ENCODE measurements at places on chromosomes 4 and X.

DNA sequence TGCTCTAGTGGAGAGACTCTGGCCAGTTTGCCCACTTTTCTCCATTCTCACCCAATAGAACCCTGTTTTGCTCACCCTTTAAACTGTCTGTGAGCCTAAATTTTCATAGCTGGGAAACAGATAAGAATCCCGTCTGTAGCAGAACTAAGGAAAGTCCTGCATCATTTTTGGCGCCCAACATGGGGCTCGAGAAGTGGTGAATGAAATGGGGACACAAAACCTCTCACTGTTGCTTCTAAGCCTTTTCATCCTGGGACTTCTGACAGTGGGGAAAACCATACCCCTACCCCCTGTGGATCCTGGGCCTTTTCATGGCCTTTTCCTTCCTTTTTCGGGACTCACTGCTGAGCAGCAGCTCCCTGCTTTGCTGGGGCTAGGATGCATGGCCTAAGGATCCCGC is 189.9 kb downstream of the INPP4B start:
- no peak for DNase-seq

- no peak for DNase-seq
Observed at GRCh38 chr4:18291256-18291655, 269.7 kb upstream of the LCORL start.

GRCh38 chrX:153638041-153638371 is 9.0 kb upstream of the DUSP9 start:
- no peak for DNase-seq

- DNase-seq: no peak
Observed at GRCh38 chr4:48944252-48944651, 37.7 kb upstream of the OCIAD2 start.

DNA sequence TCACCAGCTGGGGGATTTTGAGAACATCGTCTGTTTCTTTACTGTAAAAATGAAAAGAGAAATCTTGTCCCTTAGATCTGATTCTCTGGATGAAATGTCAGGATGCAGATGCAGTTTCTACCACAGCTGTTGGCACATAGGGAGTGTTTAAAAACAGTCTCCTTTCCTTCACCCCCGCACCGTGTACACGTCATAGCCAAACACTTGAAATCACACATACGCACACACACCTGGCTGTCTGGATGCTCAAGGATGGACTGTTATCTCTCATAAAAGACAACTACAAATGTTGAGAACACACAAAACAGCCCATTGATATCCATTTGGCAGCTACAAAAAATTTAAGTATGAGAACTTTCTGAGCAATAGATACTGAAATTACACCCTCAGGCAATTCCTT is 275.8 kb upstream of the CLNK start:
- no peak for DNase-seq

DNA sequence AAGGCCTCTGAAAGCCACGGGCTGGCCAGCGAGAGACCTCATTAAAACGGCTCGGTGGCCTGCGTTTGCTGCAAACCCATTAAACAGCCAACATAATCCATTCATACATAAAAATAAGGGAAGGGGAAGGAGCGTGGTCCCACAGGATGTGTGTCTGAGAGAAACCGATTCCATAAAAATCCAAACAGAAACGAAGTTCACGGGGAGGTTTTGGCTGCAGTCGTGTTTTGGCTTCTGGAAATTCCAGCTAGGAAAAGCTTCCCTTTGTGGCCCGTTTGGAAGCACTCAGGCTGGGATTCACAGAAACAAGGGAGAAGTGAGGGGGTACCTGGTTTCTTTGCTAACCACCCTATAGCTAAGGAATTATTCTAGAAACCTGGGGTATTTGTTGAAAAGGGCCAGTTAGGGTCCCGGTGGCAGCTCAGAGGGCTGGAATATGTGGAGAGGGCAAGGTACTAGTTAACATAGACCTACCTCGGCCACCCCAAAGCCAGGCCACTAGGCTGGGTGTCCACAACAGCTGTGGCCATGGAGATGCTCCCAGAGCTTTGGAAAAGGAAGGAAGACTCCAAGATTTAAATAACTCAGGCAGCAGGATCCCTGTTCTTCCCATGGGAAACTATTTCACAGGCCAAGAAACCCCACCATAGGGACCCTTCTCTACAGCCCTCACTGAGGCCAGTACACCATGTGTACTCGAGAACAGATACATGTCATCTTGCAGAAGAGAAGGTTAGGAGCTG is 166.8 kb downstream of the BCOR start:
- DNase-seq: no peak

GRCh38 chrX:67721321-67721720 is 177.5 kb downstream of the AR start:
- DNase-seq: no peak

- no peak for DNase-seq
Observed at GRCh38 chr4:174365018-174365587, 81.4 kb downstream of the CEP44 start.

DNA sequence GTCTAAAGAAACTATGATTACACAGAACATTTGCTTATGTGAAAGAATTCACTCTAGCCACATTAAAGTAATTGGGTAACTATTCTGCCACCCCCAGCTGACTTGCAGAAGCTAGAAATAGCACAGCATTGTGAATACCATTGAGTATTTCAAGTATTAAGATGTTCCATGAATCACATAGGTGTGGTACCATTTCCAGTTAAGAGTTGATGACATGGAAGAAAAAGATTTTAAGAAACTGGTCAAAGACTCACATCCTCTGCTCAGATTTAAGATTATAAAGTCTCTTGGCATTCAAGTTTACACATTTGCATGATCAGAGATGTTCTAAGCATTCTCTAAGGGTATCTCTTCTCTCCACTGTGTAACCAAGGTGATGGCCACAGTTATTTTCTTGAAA is 287.5 kb downstream of the CAMK2D start:
- no peak for DNase-seq

- DNase-seq: no peak
Observed at GRCh38 chrX:8984231-8984630, 49.7 kb downstream of the FAM9B start.
